ENCODE measurements at places on chromosomes 12 and 14. TPM values are rescaled to one million over a fixed set of nuclear protein-coding genes. Genes with fewer than 3 reads are reported as not detected.

- DNase-seq, result no peak
Observed at GRCh38 chr14:39857376-39858055, 425.3 kb upstream of the FBXO33 start.

DNA sequence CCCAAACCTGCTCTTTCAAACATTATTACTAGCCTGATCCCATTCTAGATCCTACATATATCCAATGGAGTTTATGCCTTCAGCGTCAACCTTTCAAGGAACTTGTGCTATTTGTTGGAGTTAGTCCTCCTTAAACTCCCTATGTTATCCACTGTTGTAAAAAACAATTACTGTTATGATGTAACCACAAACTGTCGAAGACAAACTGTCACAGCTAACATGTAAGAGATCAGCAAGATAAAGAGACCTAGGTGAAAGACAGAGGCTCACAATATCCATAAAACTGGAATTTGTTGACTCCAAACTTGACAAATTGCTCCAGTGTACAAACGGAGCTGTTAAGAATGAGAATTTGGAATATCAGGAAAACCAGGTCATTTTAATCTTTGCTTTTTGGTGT is 70.7 kb downstream of the CDK17 start:
- no peak for DNase-seq

DNA sequence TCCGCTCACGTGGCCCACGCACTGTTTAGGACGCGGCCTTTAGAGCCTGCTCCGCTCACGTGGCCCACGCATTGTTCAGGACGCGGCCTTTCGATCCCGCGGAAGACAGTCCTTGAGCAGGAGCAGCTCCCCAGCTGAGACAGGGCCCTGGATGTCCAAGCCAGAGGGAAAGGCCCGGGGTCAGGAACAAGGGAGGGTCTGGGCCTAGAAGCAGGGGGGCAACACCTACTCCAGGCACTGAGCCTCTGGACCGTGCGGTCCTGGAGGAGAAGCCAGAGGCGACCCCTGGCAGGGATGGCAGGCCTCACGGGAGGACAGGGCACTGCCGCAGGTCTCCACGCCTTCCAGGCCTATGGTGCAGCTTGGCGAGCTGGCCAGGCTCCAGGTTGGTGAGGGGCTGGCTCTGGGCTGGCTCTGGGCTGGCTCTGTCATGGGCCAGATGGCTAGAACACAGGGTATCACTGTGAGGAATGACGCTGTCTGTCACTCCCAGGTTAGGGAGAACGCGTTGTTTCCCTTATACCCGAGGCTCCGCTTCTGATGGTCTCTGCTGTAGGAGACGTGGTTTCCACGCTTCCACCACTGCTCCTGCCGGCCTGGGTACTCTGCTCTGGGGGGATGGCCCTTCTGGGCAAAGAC is 341.7 kb downstream of the TMEM121 start:
- DNase-seq, result peak; percentile 3

DNA sequence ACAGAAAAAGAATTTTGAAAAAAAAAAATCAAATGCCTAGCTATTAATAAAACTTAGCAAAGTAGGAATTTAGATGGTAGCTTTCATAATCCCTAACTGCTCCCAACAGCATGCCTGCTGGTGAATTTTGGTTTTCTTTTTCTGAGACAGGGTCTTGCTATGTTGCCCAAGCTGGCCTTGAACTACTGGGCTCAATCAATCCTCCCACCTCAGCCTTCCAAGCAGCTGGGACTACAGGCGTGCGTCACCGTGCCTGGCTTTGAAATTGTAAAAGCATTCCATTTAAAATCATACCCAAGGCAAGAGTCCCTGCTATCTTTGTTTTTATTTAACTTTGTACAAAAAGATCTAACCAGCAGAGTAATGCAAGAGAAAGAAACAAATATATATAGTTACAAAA is 20.7 kb downstream of the FBXO21 start:
- peak; percentile 86 for DNase-seq

Gene KRT82
- polyA plus RNA-seq, result not detected

Gene MYBPC1
- polyA plus RNA-seq, result not detected

- DNase-seq, result no peak
Observed at GRCh38 chr14:90784621-90785270, 31.5 kb downstream of the TTC7B start.

GRCh38 chr12:31007153-31007495 is 66.5 kb upstream of the DDX11 start:
- no peak for DNase-seq

DNA sequence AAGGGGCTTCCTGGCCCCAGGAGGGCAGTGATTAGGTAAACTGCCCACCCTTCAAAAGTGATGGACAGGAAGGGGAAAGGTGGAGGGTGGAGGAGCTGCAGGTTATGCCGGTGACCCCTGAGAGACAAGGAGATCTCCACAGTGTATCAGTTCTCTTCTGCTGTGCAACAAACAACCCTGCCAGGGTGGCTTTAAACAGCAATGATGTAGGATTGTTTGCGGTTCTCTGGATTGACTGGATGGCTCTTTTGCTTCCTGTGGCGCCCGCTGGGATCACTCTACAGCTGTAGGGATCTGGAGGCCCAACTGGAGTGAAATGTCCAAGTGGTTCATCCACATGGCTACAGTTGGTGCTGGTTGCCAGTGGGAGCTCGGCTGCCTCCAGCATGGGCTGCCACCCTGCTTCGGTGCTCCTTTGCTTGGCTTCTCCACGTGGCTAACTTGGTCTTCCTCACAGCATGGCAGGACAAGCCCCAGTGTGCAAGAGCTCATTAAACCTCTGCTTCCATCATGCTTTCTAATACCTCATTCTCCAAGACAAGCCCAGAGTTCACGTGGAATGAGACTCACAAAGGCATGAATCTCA is 8.6 kb upstream of the ANKRD9 start:
- DNase-seq, result no peak

Gene TOMM20L
- polyA plus RNA-seq, result not detected

GRCh38 chr12:13450231-13451080 is 253.9 kb downstream of the EMP1 start:
- DNase-seq, result no peak

- no peak for DNase-seq
Observed at GRCh38 chr14:51865953-51866747, 5.7 kb downstream of the GNG2 start.

DNA sequence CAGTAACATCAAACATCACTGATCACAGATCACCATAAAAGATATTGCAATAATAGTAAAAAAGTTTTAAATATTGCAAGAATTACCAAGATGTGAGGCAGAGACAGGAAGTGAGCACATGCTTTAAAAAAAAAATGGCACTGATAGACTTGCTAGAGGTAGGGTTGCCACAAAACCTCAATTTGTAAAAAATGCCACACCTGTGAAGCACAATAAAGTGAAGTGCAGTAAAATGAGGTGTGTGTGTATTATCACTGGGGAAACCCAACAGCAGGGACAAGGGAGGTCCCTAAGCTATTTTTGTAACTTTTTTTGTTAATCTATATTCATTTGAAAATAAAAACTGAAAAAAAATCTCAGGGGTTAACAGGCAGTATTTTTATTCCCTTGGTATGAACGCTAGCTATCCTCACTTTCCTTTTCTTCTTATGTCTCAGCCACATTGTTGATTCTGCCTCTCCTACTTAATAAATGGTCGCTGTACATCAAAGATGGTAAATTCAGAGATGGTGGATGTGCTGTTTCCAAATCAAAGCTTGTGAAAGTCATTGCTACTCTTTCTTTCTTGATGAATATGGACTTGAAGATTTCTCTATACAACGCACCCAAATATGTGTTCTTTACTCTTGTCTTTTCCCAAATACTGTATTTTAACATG is 14.0 kb upstream of the KLRD1 start:
- DNase-seq, result no peak

DNA sequence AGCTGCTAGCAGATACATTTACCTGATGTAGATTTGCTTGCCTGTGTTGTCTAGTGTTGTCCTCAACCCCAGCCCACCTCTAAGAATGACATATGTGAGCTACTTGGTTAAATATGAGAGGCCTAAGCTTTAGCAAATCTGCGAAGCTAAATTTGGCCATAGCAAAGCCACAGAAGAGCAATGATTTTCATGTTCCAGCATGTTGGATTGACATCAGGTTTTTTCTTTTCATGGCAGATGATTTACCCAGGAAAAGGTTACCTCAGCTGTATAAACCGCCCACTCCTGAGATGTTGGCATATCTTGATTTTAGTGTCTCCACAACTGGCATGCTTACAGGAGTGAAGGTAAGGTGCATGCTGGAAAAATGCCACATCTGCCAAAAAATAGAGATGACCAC is 36.4 kb upstream of the ATF1 start:
- no peak for DNase-seq

- DNase-seq, result peak; percentile 38
Observed at GRCh38 chr14:29584992-29585391, 342.7 kb downstream of the PRKD1 start.

DNA sequence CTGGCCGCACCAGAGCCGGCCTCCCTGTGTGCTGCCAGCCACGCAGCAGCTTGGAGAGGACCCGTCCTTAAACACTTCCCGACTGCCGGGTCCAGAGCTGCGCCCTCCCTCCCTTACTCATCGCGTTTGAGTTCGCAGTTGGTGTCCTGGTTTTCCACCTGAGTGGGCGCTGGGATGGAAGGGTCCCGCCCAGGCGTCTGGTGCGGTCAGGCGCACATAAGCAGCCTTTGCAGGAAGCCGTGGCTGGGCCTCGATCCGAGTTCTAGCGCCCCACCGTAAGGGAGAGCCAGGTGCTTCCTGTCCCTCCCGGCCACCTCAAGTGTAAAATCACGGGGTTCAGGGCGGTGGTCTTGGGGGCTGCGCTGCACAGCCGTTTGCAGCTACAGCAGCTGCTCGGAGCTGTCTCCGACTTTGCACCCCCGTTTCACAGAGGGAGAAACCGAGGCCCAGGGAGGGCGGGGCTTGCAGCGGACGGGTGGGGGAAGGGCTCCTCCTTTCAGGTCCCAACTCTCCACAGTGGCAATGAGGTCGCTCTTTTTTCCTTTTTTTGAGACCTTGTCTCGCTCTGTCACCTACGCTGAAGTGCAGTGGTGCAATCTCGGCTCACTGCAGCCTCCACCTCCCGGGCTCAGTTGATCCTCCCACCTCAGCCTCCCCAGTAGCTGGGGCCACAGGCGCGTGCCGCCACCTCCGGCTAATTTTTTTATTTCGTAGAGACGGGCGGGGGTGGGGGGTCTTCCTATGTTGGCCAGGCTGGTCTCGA is 51.3 kb downstream of the LRCOL1 start:
- DNase-seq, result no peak

DNA sequence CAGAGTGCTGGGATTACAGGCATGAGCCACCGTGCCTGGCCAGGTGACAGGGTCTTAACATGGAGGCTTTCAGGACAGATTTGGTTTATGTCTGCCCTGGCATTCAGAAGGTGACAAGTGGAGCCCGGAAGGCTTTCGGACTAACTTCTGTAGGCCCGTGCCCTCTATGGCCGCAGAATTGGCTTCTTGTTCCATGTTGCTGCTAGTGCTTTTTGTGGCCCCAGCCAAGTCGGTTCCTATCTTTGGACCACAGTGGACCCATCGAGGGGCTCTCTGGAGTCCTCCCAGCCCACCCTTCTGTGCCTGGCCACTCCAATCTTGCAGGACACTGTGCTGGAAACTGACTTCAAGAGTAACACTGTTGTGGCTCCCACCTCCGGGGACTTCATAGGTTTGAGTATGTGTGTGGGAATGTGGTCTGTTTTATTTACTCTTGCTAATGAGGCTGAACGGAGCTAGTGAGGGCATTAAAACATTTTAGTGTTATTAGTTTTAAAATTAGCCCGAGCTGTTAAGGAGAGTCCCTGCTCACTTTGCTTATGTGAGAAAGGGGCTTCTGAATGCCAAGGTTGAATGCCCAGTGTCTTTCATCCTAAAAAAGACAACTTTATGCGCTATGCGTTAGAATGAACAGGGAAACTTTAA is 245.9 kb downstream of the CACNA1C start:
- DNase-seq, result no peak

Gene LALBA
- not detected for polyA plus RNA-seq

GRCh38 chr14:102088012-102088792 is 1.4 kb upstream of the HSP90AA1 start:
- DNase-seq, result peak; percentile 45

Gene A2M
- 125 TPM for polyA plus RNA-seq

Gene MGAT2
- 15.9 TPM for polyA plus RNA-seq

Gene BMP4
- polyA plus RNA-seq, result 12.9 TPM

Gene TAOK3
- polyA plus RNA-seq, result 31.0 TPM

- DNase-seq, result no peak
Observed at GRCh38 chr12:124543052-124543589, 24.3 kb downstream of the NCOR2 start.

GRCh38 chr12:14614704-14615121 is 47.0 kb upstream of the PLBD1 start:
- DNase-seq, result no peak

DNA sequence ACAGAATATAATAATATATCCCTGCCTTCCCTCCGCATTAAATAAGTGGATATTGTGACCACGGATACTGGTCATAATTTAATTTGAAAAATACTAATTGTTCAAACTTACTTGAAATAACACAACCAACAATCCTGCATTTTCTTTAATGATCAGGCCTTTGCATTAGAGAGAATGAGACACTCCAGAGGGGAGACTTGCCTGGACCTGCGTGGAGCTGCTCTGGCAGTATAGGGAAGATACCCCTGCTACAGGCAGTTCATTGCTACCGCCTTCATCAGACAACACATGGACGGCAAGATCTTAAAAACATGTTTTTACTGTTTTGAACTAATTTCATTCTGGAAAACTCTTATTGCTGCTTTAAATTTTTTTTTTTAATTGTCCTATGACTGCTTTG is 211.0 kb upstream of the FAR2 start:
- no peak for DNase-seq

DNA sequence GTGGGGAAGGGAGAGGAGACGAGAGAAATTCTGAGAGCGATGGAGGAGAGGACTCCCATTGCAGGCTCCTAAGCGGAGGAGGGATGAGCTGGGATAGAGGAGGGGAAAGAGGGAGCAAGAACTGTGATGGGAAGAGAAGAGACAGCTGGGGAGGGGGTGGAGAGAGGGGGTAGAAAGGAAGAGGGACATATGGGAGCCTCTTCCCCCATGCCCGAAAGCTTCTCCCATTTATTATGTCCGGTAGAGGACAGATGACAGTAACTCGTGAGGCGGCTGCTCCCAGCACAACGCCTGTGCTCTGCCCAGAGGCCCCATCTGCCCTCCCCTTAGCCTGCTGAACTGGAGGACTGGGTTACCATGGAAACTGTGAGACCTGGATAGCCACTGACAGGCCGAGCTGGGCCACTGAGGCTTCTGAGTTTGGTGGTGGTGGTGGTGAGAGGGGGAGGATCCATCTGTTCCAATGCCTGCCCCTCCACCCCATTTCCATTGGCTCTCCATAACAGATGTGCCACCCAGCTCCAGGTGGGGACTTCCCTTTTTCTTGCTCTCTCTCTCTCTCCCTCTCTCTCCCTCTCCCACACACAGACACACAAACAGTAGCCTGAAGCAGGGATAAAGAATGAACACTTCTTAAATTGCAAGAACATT is 8.3 kb downstream of the CPNE6 start:
- no peak for DNase-seq

DNA sequence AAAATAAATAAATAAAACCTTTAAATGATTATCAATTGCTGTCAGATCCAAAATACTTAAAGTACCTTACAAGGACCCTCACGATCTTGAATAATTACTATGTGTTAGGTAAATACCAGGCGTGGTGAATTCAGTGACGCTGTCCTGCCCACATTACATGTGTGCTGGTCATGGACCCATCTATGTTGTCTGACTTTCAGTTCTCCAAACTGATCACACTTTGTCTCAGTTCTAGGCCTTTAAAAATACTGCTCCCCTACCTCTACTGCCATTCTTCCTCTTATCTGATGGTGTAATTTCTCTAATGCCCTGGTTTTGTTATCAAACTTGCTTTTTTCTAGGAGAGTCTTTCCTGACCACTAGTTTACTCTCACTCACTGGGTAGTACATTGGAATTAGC is 520.7 kb downstream of the TRHDE start:
- DNase-seq, result no peak
